ENCODE measurements at places on chromosomes 7 and 10. TPM values are rescaled to one million over a fixed set of nuclear protein-coding genes. Genes with fewer than 3 reads are reported as not detected.
A peak's percentile ranks its signal among the peaks of the same experiment; 100 is the strongest.

Gene A1CF
- not detected for total RNA-seq

DNA sequence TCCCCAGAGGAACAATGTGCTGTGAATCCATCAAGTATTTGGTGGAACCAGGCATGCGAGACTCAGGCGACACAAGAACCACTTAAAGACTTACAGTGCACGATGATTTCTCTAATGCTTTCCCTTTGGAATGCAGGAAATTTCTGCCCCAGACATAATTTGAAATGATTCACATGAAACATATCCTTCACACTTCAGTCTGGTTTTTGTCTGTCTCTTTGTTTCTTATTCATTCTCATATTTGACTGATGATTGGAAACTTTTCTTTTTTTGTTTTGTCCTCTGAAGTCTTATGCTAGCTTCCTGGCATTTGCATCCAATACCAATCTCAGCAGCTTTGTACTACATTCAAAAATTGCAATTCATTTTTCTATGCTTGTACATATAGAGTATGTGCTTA lies 502.8 kb downstream of the PHTF2 start:
- peaks cover 5% of the 10 kb centered on the region for H3K27me3 ChIP-seq
- H3K4me1 ChIP-seq = no peaks in the 10 kb centered on the region
- H3K4me3 ChIP-seq = no peak overlapping the region
- no peak overlapping the region for H3K27ac ChIP-seq
- no peaks in the 10 kb centered on the region for H3K36me3 ChIP-seq

Gene SFTPA1
- total RNA-seq = not detected

DNA sequence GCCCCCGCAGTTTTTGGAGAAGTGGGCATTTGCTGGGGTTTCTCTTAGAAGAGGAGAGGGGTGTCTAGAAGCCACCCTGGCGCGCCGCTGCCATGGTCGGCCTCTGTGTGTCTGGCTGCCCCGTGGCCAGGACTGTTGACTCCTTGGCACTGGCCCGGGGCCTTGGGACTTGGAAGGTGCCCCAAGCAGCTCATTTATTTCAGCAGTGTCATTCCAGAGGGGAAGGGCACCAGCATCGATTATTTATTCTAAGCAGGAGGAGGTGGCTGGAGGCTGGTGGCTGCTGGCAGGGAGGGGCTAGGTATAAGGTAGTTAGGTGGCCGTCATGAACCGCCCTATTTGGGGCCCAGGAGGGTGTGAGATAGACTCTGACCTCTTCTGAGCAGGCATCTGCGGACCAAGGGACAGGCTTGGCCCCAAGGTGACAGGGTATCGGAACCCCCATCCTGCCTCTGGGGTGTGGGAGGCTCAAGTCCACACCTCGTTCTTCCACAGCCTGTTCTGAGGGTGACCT lies 1.6 kb downstream of the GTF2IRD1 start:
- H3K27ac ChIP-seq = no peak overlapping the region
- H3K4me3 ChIP-seq = peak overlapping the region; percentile 79
- DNase-seq = no peak
- H3K4me1 ChIP-seq = peaks cover 22% of the 10 kb centered on the region
- H3K27me3 ChIP-seq = no peaks in the 10 kb centered on the region

DNA sequence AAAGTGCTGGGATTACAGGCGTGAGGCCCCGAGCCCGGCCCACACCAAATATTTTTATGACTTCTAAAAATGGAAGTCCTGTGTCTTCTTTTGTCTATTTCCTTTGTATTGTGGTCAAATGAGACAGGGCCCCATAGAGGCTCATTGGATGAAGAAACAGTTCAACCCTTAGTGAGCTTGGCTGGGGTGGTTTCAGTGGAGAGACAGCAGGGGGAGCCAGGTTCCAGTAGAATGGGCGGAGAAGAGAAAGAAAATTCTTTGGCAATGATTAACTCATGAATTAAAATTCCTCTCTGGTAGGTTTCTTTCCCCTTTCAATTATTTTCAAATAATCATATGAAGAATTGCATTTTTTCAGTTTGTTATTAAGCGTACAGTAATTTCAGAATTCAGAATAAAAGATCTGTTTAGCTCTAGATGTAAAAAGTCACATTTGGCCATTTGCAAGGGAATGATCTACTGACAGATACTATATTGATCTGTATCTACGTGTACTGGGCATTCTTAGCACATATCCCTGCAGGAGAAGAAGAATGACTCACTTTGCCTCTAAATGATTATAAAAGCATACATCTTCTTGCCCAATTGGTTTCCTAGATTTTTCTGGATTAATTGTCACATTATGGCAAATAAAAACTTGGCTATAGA lies 43.2 kb downstream of the PNLIPRP3 start:
- H3K36me3 ChIP-seq = no peaks in the 10 kb centered on the region
- H3K4me1 ChIP-seq = no peaks in the 10 kb centered on the region
- DNase-seq = peak; percentile 45
- H3K27ac ChIP-seq = no peak overlapping the region
- H3K4me3 ChIP-seq = no peak overlapping the region

Gene FXYD4
- total RNA-seq = not detected

Gene TMEM72
- total RNA-seq = not detected

DNA sequence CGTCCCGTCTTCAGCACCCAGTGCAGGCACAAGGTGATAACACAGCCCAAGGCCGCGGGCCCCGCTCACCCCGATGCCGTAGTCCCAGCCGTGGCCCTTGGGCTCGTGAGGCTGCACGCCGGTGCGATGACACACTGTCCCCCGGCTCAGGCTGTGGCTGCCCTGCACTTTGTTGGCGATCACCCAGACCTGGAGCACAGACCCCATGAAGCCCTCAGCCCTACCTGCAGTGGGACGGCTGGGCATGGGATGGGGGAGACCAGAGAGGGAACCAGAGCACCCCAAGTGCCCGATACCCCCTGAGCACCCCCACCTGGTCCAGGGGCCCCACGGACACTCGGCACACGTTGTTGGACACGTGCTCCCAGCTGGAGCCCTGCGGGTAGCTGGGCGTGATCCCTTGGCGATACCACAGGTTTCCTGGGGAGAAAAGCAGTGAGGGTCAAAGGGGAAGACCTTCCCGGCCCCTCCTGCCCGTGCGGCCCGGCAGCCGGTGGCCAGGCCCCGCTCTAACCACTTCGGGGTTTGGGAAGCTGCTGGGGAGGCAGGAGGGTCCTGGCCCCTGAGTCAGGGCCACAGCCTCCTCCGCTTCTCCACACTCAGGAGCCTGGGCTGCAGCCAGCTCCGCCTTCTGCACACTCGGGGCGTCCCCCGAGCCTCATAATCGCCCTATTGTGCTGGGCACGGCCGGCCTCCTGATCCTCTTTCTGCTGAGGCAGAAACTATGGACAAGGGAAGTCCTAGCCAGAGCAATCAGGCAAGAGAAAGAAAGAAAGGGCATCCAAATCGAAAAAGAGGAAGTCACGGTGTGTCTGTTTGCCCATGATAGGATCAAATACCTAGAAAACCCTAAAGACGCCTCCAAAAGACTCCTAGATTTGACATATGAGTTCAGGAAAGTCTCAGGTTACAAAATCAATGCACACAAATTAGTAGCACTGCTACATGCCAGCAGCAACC lies 6.7 kb downstream of the BHLHA15 start:
- H3K4me1 ChIP-seq = no peaks in the 10 kb centered on the region
- no peak overlapping the region for H3K4me3 ChIP-seq
- no peaks in the 10 kb centered on the region for H3K36me3 ChIP-seq
- no peaks in the 10 kb centered on the region for H3K27me3 ChIP-seq
- no peak for DNase-seq

Gene AGBL3
- total RNA-seq = 2.5 TPM

GRCh38 chr10:128883231-128884032 lies 583.6 kb upstream of the MGMT start:
- no peak overlapping the region for H3K4me3 ChIP-seq
- DNase-seq = no peak
- no peaks in the 10 kb centered on the region for H3K27me3 ChIP-seq
- no peaks in the 10 kb centered on the region for H3K36me3 ChIP-seq
- no peak overlapping the region for H3K27ac ChIP-seq

Gene FEZF1
- total RNA-seq = not detected

Gene TAS2R3
- total RNA-seq = not detected

- H3K27me3 ChIP-seq = no peaks in the 10 kb centered on the region
- no peak overlapping the region for H3K4me3 ChIP-seq
- H3K36me3 ChIP-seq = no peaks in the 10 kb centered on the region
- no peak overlapping the region for H3K27ac ChIP-seq
These were observed 432.3 kb downstream of the DNAJB6 start for GRCh38 chr7:157769086-157769485.

DNA sequence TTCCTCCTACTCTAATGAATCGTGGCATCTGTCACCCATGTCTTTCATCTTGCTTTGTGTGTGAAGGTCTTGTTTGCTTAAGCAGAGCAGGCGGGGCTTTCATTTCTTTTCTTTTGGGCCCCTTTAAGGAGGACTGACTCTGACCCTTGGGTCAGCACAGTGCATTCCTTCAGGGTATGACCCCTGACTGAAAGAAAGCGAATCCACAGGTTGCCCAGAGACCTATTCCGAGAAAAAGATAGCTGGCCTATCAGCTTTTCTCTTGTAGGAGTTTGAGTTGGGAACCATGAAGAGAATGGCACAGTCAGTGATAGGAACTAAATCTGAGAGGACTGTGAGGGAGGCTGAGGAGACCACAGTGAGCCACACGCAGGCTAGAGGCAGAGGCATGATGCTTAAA lies 193.2 kb upstream of the CDCA7L start:
- H3K4me3 ChIP-seq = no peak overlapping the region
- H3K36me3 ChIP-seq = no peaks in the 10 kb centered on the region
- no peaks in the 10 kb centered on the region for H3K4me1 ChIP-seq
- H3K27ac ChIP-seq = no peak overlapping the region

DNA sequence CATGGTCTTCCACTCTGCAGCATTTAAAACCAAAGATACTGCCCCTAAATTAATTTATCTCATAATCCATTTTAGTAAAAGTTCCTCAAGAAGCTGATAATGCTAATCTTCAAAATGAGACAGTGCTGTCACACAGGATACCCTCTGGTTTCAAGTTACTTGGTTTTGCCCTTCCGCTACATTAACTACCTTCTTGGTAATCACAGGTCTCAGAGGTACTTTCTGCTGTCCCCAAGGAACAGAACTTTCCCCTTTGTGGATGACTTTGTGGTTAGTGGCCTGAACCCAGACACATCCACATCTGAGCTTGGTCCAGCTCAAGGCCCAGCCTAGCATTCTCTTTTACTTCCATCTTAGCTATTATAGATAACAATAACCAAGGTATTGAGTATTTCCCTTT lies 88.8 kb upstream of the TMEM26 start:
- H3K4me1 ChIP-seq = no peaks in the 10 kb centered on the region
- DNase-seq = no peak
- H3K27me3 ChIP-seq = no peaks in the 10 kb centered on the region
- H3K27ac ChIP-seq = no peak overlapping the region

DNA sequence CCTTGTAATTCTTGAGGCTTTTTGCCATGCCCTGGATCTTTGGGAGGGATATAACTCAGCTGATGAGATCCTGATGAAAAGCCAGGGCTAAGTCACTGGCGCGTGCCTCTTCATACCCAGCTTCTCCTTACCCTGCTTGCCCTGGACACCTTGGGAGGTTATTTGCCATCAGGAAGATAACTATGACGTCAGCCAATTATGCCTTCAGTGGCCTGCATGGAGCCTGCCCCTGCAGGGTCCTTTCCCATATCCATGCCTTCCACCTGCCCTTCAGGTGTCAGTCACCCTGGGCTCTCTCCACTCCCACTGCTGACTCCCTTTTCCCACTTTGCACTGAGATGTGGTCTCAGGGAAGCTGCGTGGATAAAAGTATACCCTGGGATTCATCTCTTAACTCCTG lies 520.1 kb downstream of the SORCS3 start:
- no peaks in the 10 kb centered on the region for H3K27me3 ChIP-seq
- no peak for DNase-seq
- H3K4me1 ChIP-seq = no peaks in the 10 kb centered on the region
- no peaks in the 10 kb centered on the region for H3K36me3 ChIP-seq
- no peak overlapping the region for H3K4me3 ChIP-seq

Data from PC-3 (cell line).